ENCODE measurements at places on chromosomes 13 and 19.

GRCh38 chr19:11693505-11694499 is 44.9 kb downstream of the ZNF823 start:
- no peak for DNase-seq

GRCh38 chr19:15629003-15629880 is 11.5 kb upstream of the CYP4F3 start:
- peak; percentile 84 for DNase-seq

DNA sequence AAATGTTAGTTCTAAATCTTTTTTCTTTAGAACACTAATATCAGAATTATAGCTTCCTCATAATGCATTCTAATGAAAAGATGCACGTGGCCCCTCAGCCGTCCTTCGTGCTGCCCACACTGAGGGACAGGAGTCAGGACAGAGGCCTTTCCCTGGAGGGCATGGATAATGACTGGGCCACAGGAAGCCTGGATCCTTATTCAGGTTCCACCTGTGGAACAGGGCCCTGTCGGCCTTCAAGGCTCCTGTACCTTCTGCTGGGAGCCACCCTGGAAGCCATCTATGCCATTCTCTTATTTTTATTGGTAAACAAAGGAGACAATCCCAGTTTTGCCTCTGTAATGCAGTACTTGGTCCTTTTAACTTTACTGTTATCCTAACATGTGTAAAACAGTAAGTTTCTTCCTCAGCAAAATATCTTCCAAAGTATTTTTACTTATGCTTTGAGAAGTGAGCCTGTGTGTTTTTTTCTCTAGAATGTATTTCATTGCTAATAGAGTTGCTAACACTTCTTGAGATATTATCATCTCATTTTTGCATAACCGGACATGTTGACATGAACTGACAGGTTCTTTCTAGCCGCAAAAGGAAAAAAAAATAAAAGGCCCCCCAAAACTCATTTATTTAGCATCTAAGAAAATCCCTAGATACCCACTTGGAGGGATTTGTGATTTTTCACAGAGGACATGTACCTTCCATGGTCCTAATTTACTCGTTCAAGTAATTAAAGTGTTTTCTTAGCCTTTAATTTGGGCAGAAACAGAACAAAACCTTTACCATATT is 6.0 kb downstream of the GPR183 start:
- DNase-seq, result no peak

DNA sequence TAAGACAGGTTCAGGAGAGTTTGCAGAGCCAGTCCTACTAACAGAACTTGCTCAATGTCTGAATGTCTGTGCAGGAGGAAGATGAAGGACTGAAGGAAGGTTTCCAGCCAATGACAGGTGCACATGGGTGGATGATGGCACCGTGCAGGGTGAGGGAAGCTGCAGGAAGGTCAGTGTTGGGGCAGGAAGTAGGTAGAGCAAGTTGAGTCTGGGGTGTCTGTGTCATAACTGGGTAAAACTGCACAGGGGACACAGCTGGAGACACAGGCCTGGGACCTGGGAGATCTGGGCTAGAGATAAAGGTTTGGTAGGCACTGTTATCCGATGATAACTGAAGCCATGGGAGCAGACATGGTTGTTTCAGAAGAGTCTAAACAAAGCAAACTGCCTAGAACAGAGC is 116.9 kb downstream of the USP12 start:
- no peak for DNase-seq

GRCh38 chr13:49303533-49304252 is 56.0 kb downstream of the CDADC1 start:
- no peak for DNase-seq

- DNase-seq, result no peak
These were observed 1.5 kb downstream of the ZNF296 start for GRCh38 chr19:45074744-45075300.

- DNase-seq, result peak; percentile 66
These were observed 368.4 kb downstream of the KLF12 start for GRCh38 chr13:73765651-73766384.

DNA sequence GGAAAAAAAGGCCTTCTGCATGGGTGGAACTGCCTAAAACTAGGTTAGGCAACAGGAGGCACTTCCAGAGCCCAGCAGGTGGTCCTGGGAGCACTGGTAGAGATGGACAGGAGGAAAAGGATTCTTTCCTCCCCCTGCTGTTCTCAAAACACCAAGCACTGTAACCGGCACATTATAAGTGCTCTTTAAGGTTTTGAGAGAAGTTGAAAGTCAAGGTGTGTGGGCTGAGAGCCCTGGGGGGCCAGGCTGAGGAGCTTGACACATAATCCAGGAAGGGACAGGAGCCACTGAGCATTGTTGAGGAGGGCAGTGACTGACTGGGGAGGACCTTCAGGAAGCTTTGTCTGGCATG is 32.3 kb downstream of the SPATA13 start:
- no peak for DNase-seq

- DNase-seq, result no peak
These were observed 545.2 kb downstream of the GPC6 start for GRCh38 chr13:93771782-93772181.

- DNase-seq, result no peak
These were observed 665.6 kb downstream of the FGF9 start for GRCh38 chr13:22336460-22336859.

- no peak for DNase-seq
These were observed 18.4 kb upstream of the CHST8 start for GRCh38 chr19:33603377-33603776.

- no peak for DNase-seq
These were observed 314.4 kb upstream of the NBEA start for GRCh38 chr13:34627509-34628208.

DNA sequence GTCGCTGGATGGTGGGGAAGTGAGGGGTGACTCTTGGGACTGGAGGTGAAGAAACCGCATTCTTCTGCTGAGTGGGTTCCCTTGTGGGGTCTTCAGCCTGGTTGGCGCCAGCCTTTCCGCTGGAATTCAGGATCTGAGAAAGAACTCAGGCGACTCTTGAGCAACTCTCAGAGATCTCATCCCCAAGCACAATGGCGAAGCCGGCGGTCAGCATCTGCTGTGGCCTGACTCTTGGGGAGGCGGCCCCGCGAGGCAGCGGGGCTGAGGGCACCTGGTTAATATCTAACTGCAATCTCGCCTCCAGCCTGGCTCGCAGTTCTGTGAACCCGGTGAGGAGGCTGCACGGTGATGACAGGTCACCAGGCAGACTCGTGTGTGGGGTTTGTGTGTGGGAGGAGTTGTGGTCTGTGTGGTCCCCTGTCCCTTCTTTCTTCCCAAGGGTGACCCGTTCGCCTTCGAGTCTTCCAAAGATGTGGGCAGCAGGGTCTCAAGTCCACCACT is 883 bp downstream of the ZNF441 start:
- no peak for DNase-seq

DNA sequence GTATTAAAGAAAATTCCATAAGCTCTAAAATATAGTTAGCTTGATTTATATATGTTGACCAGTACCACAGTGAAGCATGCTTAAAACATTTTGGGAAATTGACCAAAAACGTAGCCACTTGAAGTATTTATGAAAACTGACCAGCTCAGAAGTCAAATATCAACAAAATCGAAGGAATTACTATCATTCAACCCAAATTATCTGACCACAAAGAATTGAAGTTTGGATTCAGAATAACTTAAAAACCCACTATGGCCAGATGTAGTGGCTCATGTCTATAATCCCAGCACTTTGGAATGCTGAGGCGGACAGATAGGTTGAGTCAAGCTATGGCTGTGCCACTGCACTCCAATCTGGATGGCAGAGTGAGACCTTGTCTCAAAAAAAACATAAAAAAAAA is 31.9 kb downstream of the GPALPP1 start:
- no peak for DNase-seq

GRCh38 chr19:11426656-11427055 is 7.5 kb upstream of the RGL3 start:
- DNase-seq, result no peak

GRCh38 chr19:56862741-56863140 is 22.2 kb upstream of the PEG3 start:
- DNase-seq, result no peak

DNA sequence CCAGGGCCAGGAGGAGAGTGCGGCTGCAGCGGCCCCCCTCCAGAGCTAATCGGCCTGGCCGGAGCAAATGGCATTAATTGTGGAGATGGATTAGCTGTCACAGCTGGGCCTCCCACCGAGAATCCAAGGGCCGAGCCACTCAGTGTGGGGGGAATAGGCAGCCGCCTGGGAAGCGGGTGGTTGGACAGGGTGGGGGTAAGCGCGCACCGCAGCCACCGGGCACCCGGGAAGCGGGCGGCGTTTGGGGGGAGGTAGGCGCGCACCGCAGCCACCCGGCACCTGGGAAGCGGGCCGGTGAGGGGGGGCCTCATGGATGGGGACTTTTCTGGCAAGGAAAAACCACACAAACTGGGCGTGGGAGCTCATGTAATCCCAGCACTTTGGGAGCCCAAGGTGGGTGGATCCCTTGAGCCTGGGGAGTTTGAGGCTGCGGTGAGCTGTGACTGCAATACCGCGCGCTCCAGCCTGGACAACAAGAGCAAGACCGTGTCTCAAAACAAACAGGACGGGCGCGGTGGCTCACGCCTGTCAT is 9.7 kb downstream of the R3HDM4 start:
- no peak for DNase-seq

DNA sequence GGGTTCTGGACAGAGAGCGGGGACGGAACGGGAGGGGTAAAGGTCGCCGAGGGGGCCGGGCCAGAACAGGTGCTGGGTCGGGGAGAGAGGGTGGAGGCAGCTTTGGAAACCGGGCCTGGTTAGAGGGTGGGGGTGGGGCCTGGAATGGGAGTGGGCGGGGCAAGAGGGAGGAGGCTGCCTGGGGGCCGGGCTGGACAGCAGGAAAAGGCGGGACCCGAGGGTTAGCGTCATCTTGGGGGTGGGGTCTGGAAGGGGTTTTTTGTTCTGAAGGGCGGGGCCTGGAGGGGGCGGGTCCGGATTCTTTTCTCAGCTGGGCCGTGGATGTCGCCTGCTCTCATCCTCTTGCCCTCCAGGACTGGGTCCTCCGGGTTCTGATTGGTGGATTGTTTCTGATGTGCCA is 4.3 kb upstream of the ZNF813 start:
- DNase-seq, result no peak

GRCh38 chr13:46297361-46297811 is 85.7 kb downstream of the LRRC63 start:
- no peak for DNase-seq

DNA sequence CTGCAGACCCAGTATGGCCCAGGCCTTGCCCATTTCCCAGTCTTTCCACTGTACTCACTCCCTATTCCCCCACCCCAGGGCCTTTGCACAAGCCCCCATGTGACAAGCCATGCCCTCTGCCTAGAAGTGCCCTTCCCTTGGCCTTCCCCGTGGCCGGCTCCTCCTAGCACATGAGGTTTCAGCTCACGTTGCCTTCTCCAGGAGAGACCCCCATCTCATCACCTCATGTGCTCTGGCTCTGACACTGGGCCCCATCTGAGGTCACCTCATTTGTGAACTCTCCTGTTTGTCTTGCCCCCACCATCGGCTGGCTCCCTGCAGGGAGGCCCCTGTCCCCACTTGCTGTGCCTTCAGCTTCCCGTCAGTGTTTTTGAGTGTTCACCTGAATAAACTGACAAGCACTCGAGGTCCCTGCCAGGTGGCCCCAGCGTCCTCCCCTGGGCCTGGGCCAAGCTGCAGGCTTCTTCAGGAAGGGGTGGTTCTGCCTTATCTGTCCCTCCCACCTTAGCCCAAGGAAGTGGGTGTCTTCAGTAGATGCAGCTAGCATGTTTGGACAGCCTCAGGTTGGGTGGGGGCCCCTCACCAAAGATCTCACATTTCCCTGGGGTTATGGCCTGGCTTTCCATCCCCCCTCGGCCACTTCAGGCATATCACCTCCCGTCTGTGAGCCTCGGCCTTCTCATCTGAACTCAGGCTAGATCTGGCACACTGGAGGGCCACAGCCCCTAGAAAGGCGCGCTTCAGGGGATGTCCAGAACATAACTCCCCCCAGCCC is 3.8 kb upstream of the SLC25A42 start:
- peak; percentile 90 for DNase-seq

DNA sequence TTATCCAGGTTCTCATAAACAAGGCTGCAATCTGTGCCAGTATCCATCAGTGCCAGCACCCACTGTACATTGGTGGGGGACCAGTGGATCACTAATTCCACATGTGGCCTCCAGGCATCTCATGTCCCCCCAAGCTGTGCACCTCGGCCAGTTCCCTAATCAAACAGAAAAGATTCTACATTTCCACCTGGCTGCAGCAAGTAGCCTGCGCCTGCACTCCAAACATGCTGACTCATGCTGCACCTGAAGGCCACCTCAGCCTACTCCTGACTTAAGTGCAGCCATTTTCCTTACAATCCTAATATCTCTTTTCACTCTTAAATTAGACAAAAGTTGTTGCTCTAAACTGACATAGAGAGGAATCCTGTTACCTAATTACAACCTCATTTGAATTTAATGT is 729.4 kb upstream of the MIR17HG start:
- DNase-seq, result no peak

DNA sequence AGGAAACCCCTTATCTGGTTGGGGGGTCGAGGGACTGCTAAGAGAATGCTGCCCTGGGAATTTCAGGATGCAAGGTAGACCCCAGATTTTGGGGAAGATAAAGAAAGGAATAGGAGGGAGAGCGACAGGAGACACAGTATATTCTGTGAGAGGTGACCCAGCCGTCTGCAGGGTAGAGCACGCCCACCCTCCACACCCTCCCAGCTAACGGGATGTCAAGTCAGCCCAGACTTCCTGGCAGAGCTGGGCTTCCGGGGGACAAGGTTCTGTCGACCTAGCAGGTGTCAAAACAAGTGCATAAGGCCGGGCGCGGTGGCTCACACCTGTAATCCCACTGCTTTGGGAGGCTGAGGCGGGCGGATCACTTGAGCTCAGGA is 695 bp upstream of the PRR36 start:
- no peak for DNase-seq

DNA sequence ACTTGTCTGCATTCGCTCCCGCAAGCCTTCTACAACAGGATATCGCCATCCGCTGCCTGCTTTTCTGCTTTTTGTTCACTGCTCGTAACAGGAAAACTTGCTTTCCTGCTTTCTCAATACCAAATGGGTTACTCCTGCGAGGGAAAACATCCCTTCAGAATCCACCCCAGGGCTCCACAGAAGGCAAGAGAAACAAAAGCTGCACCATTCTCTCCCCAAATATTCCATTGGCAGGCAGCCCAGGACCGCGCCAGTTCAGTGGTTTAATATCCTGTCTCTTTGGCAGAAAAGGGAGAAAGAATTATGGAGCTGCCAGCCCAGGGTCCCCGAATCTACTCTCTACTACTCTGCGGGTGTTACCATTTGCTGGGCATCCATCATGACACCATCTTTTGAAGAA is 84.7 kb upstream of the DOCK9 start:
- no peak for DNase-seq

GRCh38 chr13:105063676-105064075 is 1471.8 kb downstream of the EFNB2 start:
- no peak for DNase-seq

- no peak for DNase-seq
These were observed 267.5 kb upstream of the KLHL1 start for GRCh38 chr13:70375718-70376117.

- no peak for DNase-seq
These were observed 813 bp upstream of the DMPK start for GRCh38 chr19:45782820-45783785.

DNA sequence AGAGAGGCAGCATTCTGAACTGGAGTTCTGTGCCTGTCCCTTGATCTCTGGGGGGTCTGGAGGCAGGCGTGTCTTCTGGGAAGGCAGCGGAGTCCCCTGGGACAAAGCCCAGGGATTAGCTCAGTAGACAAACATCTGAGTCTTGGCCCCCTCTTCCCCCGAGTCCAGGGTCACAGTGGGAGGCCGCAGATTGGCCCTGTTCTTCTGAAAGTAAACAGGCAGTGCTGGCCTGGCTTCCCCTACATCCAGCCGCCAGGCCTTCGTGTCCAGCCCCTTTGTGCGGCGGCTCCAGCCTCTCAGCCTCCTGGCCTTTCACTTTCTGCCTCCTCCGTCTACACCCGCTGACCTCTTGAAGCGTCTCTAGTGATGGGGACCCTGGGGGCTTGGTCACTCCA is 989 bp downstream of the NFILZ start:
- DNase-seq, result no peak

All from NCI-H2029 treated with DMSO at 0.1 percent for 48 hours (cell line).